OCI-LY7 (cell line): ENCODE measurements at places on chromosomes 2 and 18.

- DNase-seq, result no peak
Measured at GRCh38 chr2:186713691-186714090, 19.8 kb downstream of the FAM171B start.

DNA sequence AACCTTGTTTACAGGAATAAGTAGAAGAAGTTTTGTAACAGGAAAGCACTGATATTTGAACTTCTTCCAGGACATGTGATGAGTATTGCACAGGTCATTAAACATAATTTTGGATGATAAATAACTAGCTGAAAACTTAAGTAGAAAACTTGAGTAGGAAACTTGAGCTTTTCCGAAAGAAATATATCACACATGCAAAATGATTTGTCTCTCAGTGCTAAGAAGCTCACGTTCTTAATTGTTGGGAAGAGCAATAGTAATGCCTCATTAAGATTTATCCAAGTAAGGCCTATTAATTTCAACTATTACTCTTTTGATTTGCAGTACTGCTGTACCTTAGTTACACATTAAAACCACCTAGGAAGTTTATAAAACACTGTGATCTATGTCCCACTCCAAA lies 1921.9 kb upstream of the LRRTM1 start:
- DNase-seq, result no peak

GRCh38 chr2:194205568-194206227 lies 1451.3 kb upstream of the SLC39A10 start:
- no peak for DNase-seq

DNA sequence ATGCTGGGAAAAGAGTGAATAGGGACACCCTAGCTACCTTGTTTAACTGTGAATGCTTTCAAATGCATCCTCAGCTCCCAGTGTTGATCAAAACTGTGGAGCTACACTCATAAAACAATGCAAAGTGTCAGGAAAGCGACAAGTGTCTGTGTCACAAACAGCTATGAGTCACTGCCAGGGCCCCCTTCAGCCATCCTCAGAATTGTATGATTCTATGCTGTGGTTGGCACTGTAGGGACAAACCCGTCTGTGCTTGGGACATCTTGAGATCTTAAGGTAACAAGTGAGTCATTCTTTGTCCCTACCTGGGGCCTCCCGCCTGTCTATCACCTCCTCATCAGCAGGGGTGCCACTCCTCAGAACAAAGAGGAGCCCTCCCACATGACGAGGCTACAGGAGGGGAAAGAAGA lies 42.4 kb downstream of the KLF7 start:
- DNase-seq, result no peak

- DNase-seq, result no peak
Measured at GRCh38 chr2:159925975-159926374, 128.0 kb upstream of the CD302 start.

- no peak for DNase-seq
Measured at GRCh38 chr18:13449651-13450050, 231.1 kb downstream of the LDLRAD4 start.

GRCh38 chr2:96345438-96345837 lies 9.9 kb downstream of the NCAPH start:
- no peak for DNase-seq

DNA sequence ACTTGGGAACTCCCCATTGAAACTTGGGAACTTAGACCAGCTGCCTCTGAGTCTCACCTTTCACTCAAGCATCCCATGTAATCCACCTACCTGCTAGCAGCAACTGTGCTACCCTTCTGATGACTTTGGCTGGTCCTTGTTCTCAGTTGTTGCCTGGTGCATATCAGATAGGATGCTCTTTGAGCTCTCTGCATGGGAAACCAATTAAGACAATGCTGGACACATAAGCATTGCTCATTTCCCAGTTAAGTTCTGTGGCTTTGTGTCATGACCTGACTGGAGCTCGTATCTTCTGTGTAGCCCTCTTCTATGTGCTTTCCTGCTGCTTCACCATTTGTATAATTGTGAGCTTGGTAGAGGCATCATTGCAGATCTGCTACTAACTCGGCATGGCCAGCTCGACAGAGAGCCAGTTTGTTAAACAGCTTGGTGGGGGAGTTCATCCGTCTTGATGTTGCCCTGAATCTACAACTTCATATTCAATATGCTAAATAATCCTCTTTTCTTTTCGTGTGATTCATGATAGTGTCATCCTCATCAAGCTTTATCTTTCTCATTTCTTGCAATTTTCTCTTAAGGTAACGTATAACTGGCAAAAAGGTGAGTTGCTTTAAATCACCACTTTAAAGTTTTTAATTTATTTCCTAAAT lies 447.5 kb upstream of the SLC14A2 start:
- no peak for DNase-seq

GRCh38 chr18:69401226-69401971 lies 711 bp downstream of the DOK6 start:
- DNase-seq, result no peak

- no peak for DNase-seq
Measured at GRCh38 chr2:216548901-216549331, 50.3 kb downstream of the RPL37A start.

DNA sequence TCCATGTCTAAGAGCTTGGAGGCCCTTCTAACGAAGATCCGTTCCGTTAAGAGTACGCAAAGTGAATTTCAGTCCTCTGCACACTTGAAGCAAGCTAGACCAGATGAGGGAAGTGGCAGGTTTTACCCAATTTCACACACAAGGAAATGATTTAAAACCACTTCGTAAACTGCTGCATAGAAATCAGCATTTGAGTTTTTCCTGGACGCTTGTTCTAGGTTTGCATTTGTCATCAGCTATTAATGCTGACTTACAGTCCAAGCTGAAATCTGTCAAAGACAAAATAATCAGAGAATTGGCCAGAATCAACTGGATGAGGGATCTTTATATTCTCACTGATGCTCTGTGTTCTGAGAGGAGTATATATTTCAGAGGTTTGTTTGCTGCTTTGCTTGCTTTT lies 117.6 kb upstream of the RASGRP3 start:
- no peak for DNase-seq

- no peak for DNase-seq
Measured at GRCh38 chr2:57443973-57444521, 602.6 kb upstream of the VRK2 start.

DNA sequence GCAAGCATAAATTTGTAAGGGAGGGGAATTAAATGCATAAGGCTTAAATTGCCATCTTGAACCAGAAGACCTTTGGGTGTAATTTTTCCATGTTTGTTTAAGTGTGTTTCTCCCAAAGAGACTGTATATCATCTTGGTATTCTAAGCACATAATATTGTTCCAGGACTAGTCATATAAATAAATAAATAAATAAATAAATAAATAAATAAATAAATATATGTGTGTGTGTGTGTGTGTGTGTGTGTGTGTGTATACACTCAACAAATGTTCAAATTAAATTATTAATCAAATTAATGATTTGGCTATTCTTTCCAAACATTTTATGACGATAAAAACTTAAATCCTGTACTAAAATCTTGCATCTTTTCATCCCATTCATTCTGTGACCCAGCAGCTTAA lies 867.8 kb upstream of the KLHL29 start:
- no peak for DNase-seq

DNA sequence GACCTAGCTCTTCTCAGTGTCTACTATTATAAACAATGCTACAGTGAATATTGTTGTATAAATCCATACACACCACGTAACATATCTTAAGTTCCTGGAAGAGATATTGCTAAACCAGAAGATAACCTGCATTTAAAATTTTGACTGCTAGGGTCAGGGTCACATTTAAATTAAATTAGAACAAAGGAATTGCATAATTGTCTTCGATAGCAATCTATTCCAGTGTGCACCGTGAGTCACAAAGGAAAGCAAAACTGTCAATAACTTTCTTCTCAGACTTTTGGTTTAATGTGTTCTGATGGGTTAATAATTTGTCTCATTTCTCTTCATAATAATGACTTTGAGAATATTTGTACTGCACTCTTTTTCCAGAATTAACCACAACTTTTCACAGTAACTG lies 4.2 kb downstream of the GEN1 start:
- DNase-seq, result no peak
